ENCODE measurements at places on chromosomes 2 and 18. TPM values are rescaled to one million over a fixed set of nuclear protein-coding genes. Genes with fewer than 3 reads are reported as not detected.

TMEM163 gene
- not detected for total RNA-seq

GRCh38 chr2:85662899-85663593 is 5.0 kb downstream of the SFTPB start:
- no peaks in the 10 kb centered on the region for H3K36me3 ChIP-seq
- no peak overlapping the region for H3K4me3 ChIP-seq
- peaks cover 10% of the 10 kb centered on the region for H3K4me1 ChIP-seq

GRCh38 chr2:11746807-11747459 is 501 bp downstream of the LPIN1 start:
- H3K27me3 ChIP-seq = no peaks in the 10 kb centered on the region
- no peak for DNase-seq
- H3K36me3 ChIP-seq = no peaks in the 10 kb centered on the region
- peak overlapping the region; percentile 79 for H3K27ac ChIP-seq
- H3K4me3 ChIP-seq = peak overlapping the region; percentile 88
- peaks cover 65% of the 10 kb centered on the region for H3K4me1 ChIP-seq

DNA sequence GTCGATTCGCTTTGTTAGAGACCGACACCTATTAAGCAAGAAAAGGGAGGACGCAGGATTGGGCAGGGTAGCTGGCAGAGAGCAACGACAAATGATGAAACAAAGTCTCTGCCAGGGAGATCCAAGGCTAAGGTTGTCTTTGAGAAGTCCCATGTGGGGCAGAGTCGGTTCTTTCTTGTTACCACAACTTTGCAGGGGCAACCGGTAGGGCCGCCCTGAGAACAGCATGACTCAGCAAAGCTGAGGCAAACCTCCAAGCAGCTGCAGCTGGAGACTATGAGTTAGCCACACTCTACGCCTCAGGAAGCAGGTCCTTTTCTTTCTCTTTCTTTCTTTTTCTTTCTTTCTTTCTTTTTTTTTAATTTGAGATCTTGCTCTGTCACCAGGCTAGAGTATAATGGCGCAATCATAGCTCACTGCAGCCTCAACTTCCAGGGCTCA is 452.3 kb upstream of the ID2 start:
- H3K27ac ChIP-seq = no peak overlapping the region
- peaks cover 17% of the 10 kb centered on the region for H3K4me1 ChIP-seq
- no peaks in the 10 kb centered on the region for H3K36me3 ChIP-seq
- no peaks in the 10 kb centered on the region for H3K27me3 ChIP-seq

GRCh38 chr2:237629188-237629534 is 1.8 kb downstream of the LRRFIP1 start:
- H3K4me1 ChIP-seq = peaks cover 13% of the 10 kb centered on the region
- H3K27ac ChIP-seq = no peak overlapping the region
- no peaks in the 10 kb centered on the region for H3K27me3 ChIP-seq
- H3K4me3 ChIP-seq = no peak overlapping the region
- DNase-seq = no peak

GRCh38 chr18:29436459-29436858 is 1259.5 kb upstream of the CDH2 start:
- H3K27ac ChIP-seq = no peak overlapping the region
- H3K36me3 ChIP-seq = no peaks in the 10 kb centered on the region
- DNase-seq = no peak
- no peak overlapping the region for H3K4me3 ChIP-seq
- H3K4me1 ChIP-seq = no peaks in the 10 kb centered on the region

DNA sequence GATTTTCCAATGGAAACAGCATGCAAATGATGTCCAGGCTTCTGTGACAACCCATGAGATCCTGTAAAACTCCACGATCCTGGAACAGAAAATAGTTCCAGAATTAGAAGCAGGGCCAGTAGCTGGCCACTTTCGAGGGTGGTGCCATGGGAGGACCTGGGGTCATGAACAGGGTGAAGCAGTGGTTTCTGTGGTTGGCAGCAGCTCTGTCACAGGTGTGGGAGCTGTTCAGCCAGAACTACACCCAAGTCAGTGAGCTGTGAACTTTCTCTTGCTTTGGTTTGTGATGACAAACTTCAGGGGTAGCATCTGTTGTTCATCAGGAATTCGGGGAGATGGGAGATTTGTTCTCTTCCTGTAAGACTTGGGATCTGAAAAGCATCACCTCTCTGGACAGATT is 314.4 kb upstream of the NT5C1B start:
- no peaks in the 10 kb centered on the region for H3K36me3 ChIP-seq
- no peak overlapping the region for H3K27ac ChIP-seq
- no peak overlapping the region for H3K4me3 ChIP-seq

RPL31 gene
- total RNA-seq = 1,122 TPM

- H3K27me3 ChIP-seq = no peaks in the 10 kb centered on the region
- DNase-seq = no peak
- no peak overlapping the region for H3K4me3 ChIP-seq
- H3K4me1 ChIP-seq = no peaks in the 10 kb centered on the region
- no peak overlapping the region for H3K27ac ChIP-seq
- H3K36me3 ChIP-seq = no peaks in the 10 kb centered on the region
Measured at GRCh38 chr2:133557614-133558013, 10.6 kb downstream of the NCKAP5 start.

FIGLA gene
- not detected for total RNA-seq

DNA sequence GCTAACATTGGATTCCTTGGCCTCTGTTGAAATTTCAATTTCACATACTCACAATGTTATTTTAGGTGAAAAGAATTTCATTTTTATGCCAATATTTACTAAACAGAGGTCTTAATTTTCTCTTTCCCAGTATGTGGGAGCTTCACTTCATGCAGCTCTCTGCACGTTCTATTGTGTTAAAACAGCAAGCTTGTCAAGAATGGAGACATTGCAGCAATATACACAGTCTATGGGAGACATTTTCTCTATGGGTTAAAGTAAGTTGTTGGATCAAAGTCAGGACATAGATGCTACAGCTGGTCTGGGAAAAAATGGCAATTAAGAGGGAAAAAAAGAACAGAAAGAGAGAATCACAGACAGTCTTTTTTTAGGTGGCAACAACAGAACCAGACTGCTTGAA is 70.4 kb upstream of the ARHGAP15 start:
- H3K4me3 ChIP-seq = no peak overlapping the region
- no peak overlapping the region for H3K27ac ChIP-seq
- H3K36me3 ChIP-seq = no peaks in the 10 kb centered on the region

GRCh38 chr18:2917259-2918047 is 70.6 kb downstream of the EMILIN2 start:
- H3K27ac ChIP-seq = peak overlapping the region; percentile 59
- peak; percentile 74 for DNase-seq
- H3K4me3 ChIP-seq = no peak overlapping the region

GRCh38 chr18:10184776-10185175 is 269.7 kb upstream of the APCDD1 start:
- H3K27me3 ChIP-seq = no peaks in the 10 kb centered on the region
- H3K36me3 ChIP-seq = no peaks in the 10 kb centered on the region
- H3K27ac ChIP-seq = no peak overlapping the region
- no peaks in the 10 kb centered on the region for H3K4me1 ChIP-seq
- no peak overlapping the region for H3K4me3 ChIP-seq

DNA sequence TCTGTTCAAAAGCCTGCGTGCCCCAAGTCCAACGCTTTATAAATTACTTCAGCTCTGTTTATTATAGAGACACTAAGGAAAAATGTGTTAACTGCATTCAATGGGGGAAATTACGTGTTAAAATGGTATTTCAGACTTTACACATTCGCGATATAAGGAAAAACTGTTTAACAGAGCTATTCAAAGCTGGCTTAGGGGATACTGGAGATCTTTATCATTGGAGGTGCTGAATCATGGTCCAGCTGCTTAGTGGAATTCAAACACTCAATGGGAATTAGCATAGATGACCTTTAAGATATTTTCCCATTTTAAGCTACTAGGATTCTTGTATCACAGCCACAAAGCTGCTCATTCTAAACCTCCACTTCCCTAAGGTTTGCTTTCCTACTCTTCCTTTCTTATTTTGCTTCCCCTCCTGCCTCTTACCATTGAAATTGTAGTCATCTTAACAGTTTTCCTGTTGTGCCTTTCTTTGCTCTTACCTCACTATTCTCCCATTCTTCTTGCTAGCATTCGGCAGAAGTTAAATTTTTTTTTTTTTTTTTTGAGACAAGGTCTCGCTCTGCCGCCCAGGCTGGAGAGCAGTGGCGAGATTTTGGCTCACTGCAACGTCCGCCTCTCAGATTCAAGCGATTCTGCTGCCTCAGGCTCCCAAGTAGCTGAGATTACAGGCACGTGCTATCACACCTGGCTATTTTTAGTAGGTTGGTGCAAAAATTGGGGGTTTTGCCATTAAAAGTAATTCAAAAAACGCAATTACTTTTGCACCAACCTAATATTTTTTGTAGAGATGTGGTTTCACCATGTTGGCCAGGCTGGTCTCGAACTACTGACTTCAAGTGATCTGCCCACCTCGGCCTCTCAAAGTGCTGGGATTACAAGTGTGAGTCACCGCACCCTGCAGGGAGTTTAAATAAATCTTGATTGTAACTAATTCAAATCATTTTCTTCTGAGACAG is 6.5 kb downstream of the SULT6B1 start:
- H3K36me3 ChIP-seq = no peaks in the 10 kb centered on the region
- H3K4me1 ChIP-seq = peaks cover 6% of the 10 kb centered on the region

DQX1 gene
- 9.6 TPM for total RNA-seq

KCNE4 gene
- total RNA-seq = 4.9 TPM

LIMS4 gene
- 1.5 TPM for total RNA-seq

- no peak overlapping the region for H3K4me3 ChIP-seq
- DNase-seq = no peak
- H3K36me3 ChIP-seq = no peaks in the 10 kb centered on the region
- peaks cover 30% of the 10 kb centered on the region for H3K4me1 ChIP-seq
Measured at GRCh38 chr2:101145406-101145805, 5.8 kb downstream of the TBC1D8 start.

- no peak overlapping the region for H3K27ac ChIP-seq
- no peaks in the 10 kb centered on the region for H3K27me3 ChIP-seq
- peaks cover 13% of the 10 kb centered on the region for H3K4me1 ChIP-seq
- no peak for DNase-seq
Measured at GRCh38 chr2:197969391-197969893, 165.0 kb downstream of the PLCL1 start.

PLEKHA3 gene
- 5.9 TPM for total RNA-seq

UGT1A5 gene
- total RNA-seq = 1.2 TPM

DYSF gene
- total RNA-seq = 10.1 TPM

GRCh38 chr2:169808221-169808620 is 9.6 kb downstream of the SSB start:
- no peak overlapping the region for H3K4me3 ChIP-seq
- no peak for DNase-seq
- H3K4me1 ChIP-seq = peaks cover 7% of the 10 kb centered on the region
- H3K36me3 ChIP-seq = peaks cover 70% of the 10 kb centered on the region
- no peak overlapping the region for H3K27ac ChIP-seq

DNA sequence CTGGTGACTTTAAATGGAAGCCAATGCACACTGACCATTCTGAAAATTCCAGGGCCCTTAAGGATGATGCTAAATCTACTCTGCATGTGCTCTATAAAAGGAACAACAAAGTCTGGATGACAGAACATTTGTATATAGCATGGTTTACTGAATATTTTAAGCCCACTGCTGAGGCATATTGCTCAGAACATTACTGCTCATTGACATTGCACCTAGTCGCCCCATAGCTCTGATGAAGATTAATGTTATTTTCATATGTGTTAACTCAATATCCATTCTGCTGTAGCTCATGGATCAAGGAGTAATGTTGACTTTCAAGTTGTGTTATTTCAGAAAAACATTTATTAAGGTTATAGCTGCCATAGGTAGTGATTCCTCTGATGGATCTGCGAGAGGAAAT is 827.5 kb upstream of the CHAC2 start:
- H3K36me3 ChIP-seq = no peaks in the 10 kb centered on the region
- H3K27me3 ChIP-seq = no peaks in the 10 kb centered on the region
- DNase-seq = no peak
- H3K4me3 ChIP-seq = no peak overlapping the region

DNA sequence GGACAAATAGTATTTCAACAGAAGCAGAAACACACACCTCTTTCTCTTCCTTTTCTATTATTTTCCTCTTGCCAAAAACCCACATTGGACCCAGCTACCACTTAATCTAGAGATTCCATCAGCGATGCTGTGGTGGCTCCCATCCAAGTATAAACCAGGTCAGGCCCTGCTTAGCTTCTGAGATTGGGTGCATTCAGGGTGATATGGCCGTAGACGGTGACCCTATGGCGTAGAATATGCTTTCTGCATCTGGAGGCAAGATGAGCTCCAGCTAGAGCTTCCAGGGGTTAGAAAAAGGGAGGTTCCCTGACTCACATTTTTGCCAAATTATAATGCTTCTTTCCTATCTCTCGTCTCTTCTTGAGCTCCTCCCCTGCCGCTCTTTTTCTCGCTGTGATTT is 66.5 kb downstream of the TNP1 start:
- no peak overlapping the region for H3K4me3 ChIP-seq
- H3K27me3 ChIP-seq = no peaks in the 10 kb centered on the region
- no peaks in the 10 kb centered on the region for H3K36me3 ChIP-seq
- peaks cover 41% of the 10 kb centered on the region for H3K4me1 ChIP-seq
- H3K27ac ChIP-seq = peak overlapping the region; percentile 83

ZNF397 gene
- total RNA-seq = 31.9 TPM

- H3K27ac ChIP-seq = peak overlapping the region; percentile 51
- H3K4me3 ChIP-seq = no peak overlapping the region
- no peaks in the 10 kb centered on the region for H3K36me3 ChIP-seq
- peaks cover 11% of the 10 kb centered on the region for H3K4me1 ChIP-seq
Measured at GRCh38 chr2:179677077-179677688, 184.2 kb downstream of the ZNF385B start.

- no peaks in the 10 kb centered on the region for H3K4me1 ChIP-seq
- H3K27me3 ChIP-seq = no peaks in the 10 kb centered on the region
- H3K27ac ChIP-seq = no peak overlapping the region
- no peak overlapping the region for H3K4me3 ChIP-seq
- no peak for DNase-seq
- peaks cover 74% of the 10 kb centered on the region for H3K36me3 ChIP-seq
Measured at GRCh38 chr2:128178650-128179460, 87.9 kb downstream of the UGGT1 start.

GRCh38 chr18:4200399-4200798 is 254.7 kb downstream of the DLGAP1 start:
- no peaks in the 10 kb centered on the region for H3K36me3 ChIP-seq
- no peak overlapping the region for H3K27ac ChIP-seq
- no peaks in the 10 kb centered on the region for H3K27me3 ChIP-seq
- no peak for DNase-seq

- no peak for DNase-seq
- H3K27ac ChIP-seq = no peak overlapping the region
- H3K4me3 ChIP-seq = no peak overlapping the region
- no peaks in the 10 kb centered on the region for H3K4me1 ChIP-seq
Measured at GRCh38 chr18:56270671-56271250, 367.6 kb downstream of the TXNL1 start.

GRCh38 chr2:5690286-5690685 is 1.9 kb upstream of the SOX11 start:
- H3K4me3 ChIP-seq = no peak overlapping the region
- H3K4me1 ChIP-seq = peaks cover 21% of the 10 kb centered on the region
- no peaks in the 10 kb centered on the region for H3K36me3 ChIP-seq
- no peak for DNase-seq

GRCh38 chr2:123061534-123061933 is 963.6 kb upstream of the CNTNAP5 start:
- H3K27me3 ChIP-seq = no peaks in the 10 kb centered on the region
- no peak overlapping the region for H3K4me3 ChIP-seq
- no peak for DNase-seq
- no peak overlapping the region for H3K27ac ChIP-seq
- no peaks in the 10 kb centered on the region for H3K36me3 ChIP-seq
